ENCODE measurements at places on chromosomes 6 and 20. TPM values are rescaled to one million over a fixed set of nuclear protein-coding genes. Genes with fewer than 3 reads are reported as not detected.

NMBR gene
- polyA plus RNA-seq, result not detected

SLC32A1 gene
- not detected for polyA plus RNA-seq

CAPN11 gene
- polyA plus RNA-seq, result not detected

HIVEP2 gene
- 5.8 TPM for polyA plus RNA-seq

PTCRA gene
- polyA plus RNA-seq, result 0.88 TPM

SLC22A7 gene
- polyA plus RNA-seq, result not detected

ERVFRD-1 gene
- 0.15 TPM for polyA plus RNA-seq

NNAT gene
- polyA plus RNA-seq, result not detected

TBC1D20 gene
- polyA plus RNA-seq, result 17.1 TPM

DNA sequence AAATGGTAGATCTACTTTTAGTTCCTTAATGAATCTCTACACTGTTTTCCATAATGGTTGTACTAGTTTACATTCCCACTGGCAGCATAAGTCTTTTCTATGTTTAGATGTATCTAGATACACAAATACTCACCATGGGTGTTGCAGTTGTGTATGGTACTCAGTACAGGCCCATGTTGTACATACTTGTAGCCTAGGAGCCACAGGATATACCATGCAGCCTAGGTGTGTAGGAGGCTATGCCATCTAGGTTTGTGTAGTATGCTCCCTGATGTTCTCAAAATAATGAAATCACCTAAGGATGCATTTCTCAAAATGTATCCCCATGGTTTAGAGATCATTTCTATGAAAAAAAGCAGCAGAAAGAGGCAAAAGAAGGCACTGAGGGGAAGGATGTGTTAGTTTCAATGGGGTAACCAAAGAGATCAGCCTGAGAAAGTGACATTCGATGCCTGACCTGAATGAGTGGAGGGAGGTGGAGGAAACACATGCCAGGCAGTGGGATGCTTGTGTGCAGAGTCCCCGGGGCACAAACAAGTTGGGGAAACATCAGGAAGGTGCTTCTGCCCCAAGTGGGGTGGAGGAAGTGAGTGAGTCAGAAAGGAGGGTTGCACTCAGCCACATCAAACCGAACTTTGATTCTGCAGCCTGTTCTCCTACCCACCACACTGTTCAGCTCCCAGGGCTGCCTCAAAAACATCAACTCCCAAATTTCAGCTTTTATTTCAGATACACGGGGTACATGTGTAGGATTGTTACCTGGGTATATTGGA is 191.2 kb downstream of the ZNF217 start:
- no peak overlapping the region for H3K27ac ChIP-seq
- no peak overlapping the region for H3K4me3 ChIP-seq
- H3K36me3 ChIP-seq, result peaks cover 5% of the 10 kb centered on the region
- no peak for DNase-seq
- no peaks in the 10 kb centered on the region for H3K4me1 ChIP-seq

DNA sequence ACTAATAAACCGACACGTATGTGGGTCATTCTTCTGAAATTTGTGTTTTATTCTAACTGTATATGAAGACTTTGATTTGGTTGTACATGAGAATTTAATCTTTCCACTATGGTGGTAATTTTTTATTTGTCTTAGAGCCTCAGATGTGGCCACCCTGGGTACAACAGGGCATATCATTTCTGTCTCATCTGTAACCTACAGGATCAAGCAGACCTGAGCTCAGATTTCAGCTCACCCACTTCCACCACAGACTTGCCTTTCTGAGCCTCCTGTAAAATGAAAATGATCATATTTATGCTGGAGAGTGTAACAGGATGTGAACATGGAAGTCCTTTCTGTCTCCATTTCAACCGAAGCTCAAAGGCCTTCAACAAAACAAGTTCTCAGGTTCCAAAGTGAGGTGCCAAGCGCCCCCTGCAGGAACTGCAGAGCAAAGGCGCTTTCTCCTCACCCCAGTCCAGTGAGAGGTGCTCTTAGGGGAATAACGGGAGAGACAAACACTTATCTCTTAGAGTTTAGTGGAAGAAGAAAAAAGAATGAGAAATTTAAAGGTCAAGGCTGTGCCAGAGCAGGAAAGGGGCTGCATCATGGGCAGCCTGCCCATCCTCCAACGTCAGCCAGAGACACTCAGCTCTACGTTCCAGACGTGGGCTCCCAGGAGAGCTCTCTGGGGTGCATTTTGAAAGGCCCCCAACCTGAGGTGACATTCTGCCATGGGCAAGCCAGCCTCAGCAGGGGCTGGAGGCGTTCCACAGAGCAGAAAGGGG is 23.0 kb upstream of the CD24 start:
- peaks cover 4% of the 10 kb centered on the region for H3K4me1 ChIP-seq
- H3K27ac ChIP-seq, result no peak overlapping the region
- peak; percentile 49 for DNase-seq
- no peaks in the 10 kb centered on the region for H3K27me3 ChIP-seq
- no peaks in the 10 kb centered on the region for H3K36me3 ChIP-seq
- H3K4me3 ChIP-seq, result peak overlapping the region; percentile 64

DNA sequence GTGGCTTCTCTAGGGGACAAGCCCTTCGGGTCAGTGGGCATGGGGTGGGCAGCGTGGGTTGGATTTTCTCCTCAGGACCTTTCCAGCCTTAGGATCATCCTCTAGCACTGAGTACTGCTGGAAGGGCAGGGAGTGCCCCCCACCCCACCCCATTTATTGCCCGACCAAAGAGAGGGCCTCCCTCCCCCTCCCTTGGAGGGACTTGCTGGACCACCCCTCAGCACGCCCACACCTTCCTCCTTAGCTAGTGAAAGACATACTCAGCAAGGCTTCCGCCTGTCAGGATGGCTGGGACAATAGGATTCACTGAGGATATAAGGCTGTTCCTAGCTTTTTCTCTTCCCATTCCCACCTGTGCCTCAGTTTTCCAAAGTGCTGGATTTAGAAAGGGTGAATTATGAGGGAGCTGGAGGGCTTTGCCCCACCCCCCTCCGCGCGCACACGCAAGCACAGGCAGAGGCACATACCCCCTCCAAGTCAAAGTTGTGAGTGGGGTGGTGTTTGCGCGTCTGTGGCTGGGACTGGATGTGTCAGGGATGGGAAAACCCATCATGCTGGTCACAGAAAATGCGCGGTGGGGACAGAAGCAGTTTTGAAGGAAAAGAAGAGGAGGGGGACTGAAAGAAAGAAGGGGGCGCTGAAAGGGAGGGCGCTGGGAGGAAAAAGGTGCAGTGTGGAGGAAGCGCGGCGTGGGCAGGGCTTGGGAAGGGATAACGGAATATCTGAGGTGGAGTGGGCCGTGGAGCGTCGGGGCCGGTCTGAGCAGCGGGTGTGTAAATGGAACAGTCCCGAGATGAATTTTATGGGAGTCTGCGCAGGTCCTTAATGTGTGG is 693 bp upstream of the SLC29A1 start:
- H3K27ac ChIP-seq, result peak overlapping the region; percentile 72
- H3K4me1 ChIP-seq, result peaks cover 42% of the 10 kb centered on the region
- H3K4me3 ChIP-seq, result peak overlapping the region; percentile 92
- H3K27me3 ChIP-seq, result peaks cover 13% of the 10 kb centered on the region
- DNase-seq, result no peak

DNA sequence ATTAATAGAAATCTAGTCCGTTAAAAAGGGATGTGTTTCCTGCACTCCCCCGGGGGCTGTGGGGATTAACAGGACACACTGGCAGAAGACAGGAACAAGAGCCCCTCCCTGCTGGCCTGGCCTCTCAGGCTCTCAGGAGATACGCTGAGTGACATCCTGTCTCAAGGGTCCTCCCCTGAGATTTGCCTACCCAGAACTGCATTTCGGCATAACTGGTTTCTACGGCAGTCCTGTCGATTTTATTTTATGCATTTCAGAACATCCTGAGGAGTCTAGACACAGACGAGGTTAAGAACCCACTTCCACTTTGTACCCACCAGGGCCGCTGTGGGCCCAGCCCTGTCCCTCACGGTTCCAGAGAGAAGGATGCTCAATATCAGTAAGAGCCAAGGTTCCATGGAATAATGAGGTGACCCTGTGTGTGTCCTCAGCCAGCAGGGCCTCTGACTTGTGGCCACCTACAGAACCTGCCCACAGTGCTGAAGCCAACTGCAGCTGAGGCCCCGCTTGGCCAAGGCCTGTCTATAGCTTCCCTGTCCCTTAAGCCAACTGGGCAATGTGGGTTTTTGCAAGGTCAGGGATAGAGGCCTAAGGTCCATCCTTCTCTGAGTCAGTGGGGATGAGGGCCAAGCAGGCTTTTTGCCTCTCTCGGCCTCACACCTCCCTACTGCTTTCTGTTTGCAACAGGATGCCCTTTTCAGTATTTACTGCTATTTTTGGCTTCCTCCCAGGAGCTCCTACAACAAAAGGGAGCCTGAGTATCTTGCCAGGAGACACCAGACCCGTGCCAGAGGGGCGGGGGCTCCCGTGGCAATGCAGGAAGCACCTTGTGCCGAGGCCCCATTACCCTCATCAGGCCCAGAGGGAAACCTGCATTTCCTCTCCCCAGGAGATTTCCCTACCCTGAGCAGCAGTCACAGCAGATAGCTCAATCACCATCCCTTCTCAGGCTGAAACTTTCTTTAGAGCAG is 14.7 kb downstream of the UQCC2 start:
- no peaks in the 10 kb centered on the region for H3K36me3 ChIP-seq
- peaks cover 93% of the 10 kb centered on the region for H3K4me1 ChIP-seq
- no peaks in the 10 kb centered on the region for H3K27me3 ChIP-seq
- peak overlapping the region; percentile 91 for H3K27ac ChIP-seq
- peak; percentile 78 for DNase-seq
- H3K4me3 ChIP-seq, result peak overlapping the region; percentile 89

DNA sequence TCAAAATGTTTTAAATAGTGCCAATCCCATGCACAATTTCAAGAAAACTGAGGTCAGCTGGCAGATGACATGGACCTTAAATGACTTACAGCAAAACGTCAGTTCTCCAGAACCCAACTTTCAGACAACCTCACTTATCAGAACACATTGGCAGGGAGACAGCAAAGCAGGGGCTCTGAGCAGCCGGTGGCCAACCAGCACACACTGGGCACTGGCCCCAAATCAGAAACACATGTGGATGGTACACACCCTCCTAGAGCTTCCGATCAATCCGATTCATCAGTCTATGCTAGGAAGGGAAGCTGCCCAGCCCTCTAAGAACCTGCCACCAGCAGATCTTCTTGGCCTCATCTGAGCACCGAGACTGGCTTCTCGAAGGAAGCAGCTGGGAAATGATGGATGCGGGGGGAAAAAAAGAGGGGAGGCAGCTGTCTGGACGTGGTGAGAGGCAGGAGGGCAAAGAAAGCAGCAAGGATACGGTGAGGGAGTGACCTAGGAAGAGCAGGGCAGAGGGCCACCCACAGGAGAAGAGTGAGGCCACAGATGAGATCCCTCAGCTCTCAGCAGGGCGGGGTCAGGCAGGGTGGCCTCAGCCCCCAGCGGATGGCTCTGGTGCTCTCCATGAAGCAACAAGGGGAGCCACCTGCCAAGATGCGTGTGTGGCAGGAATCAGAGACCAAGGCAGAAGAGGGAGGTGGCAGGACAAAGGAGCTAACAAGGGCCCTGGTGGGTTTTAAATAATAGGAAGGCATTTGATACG is 32.9 kb downstream of the TAF4 start:
- H3K4me1 ChIP-seq, result peaks cover 63% of the 10 kb centered on the region
- no peak overlapping the region for H3K4me3 ChIP-seq
- DNase-seq, result no peak
- no peaks in the 10 kb centered on the region for H3K27me3 ChIP-seq
- peak overlapping the region; percentile 95 for H3K27ac ChIP-seq

- H3K4me3 ChIP-seq, result peak overlapping the region; percentile 88
- H3K27ac ChIP-seq, result no peak overlapping the region
- peaks cover 56% of the 10 kb centered on the region for H3K27me3 ChIP-seq
- no peak for DNase-seq
- no peaks in the 10 kb centered on the region for H3K36me3 ChIP-seq
Measured at GRCh38 chr6:128518434-128519131, 1.8 kb downstream of the PTPRK start.

GRCh38 chr6:80767808-80768207 is 661.3 kb downstream of the BCKDHB start:
- no peaks in the 10 kb centered on the region for H3K36me3 ChIP-seq
- H3K27ac ChIP-seq, result no peak overlapping the region
- DNase-seq, result no peak
- no peaks in the 10 kb centered on the region for H3K27me3 ChIP-seq
- H3K4me1 ChIP-seq, result no peaks in the 10 kb centered on the region

GRCh38 chr6:110875548-110876169 is 1.1 kb downstream of the AMD1 start:
- H3K36me3 ChIP-seq, result no peaks in the 10 kb centered on the region
- peak overlapping the region; percentile 92 for H3K4me3 ChIP-seq
- H3K4me1 ChIP-seq, result peaks cover 54% of the 10 kb centered on the region
- peak overlapping the region; percentile 93 for H3K27ac ChIP-seq
- DNase-seq, result peak; percentile 71

DNA sequence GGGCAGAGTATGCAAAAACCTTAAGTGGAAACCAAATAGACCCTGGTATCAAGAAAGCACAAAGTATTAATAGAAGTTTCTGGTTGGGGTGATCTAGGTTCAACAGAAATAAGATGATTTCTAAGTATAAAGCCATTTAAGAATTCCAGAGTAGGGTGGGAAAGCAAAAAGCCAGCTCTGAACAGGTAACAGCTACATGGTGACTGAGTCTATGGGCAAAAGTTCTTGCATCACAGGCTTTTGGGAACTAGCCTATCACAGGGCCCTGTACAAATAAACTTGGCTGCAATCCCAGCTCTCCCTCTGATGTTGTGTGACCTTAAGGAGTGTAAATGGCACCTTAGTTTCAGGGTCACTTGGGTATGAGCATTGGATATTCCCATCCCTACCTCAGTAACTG is 5.5 kb downstream of the TCF19 start:
- H3K36me3 ChIP-seq, result no peaks in the 10 kb centered on the region
- no peaks in the 10 kb centered on the region for H3K27me3 ChIP-seq
- H3K4me3 ChIP-seq, result no peak overlapping the region
- peaks cover 14% of the 10 kb centered on the region for H3K4me1 ChIP-seq
- no peak for DNase-seq

GRCh38 chr6:39428816-39429215 is 106.3 kb upstream of the KCNK16 start:
- H3K4me3 ChIP-seq, result no peak overlapping the region
- H3K4me1 ChIP-seq, result peaks cover 9% of the 10 kb centered on the region
- no peak overlapping the region for H3K27ac ChIP-seq
- no peak for DNase-seq
- H3K27me3 ChIP-seq, result peaks cover 31% of the 10 kb centered on the region

GRCh38 chr6:89763550-89763949 is 56.0 kb downstream of the MDN1 start:
- H3K4me1 ChIP-seq, result no peaks in the 10 kb centered on the region
- peaks cover 28% of the 10 kb centered on the region for H3K36me3 ChIP-seq
- no peak overlapping the region for H3K27ac ChIP-seq
- no peak for DNase-seq
- H3K27me3 ChIP-seq, result no peaks in the 10 kb centered on the region

- no peak overlapping the region for H3K4me3 ChIP-seq
- H3K4me1 ChIP-seq, result no peaks in the 10 kb centered on the region
- H3K27ac ChIP-seq, result no peak overlapping the region
- DNase-seq, result no peak
- H3K36me3 ChIP-seq, result peaks cover 15% of the 10 kb centered on the region
- H3K27me3 ChIP-seq, result no peaks in the 10 kb centered on the region
Measured at GRCh38 chr20:25223179-25223661, 24.7 kb upstream of the PYGB start.

DNA sequence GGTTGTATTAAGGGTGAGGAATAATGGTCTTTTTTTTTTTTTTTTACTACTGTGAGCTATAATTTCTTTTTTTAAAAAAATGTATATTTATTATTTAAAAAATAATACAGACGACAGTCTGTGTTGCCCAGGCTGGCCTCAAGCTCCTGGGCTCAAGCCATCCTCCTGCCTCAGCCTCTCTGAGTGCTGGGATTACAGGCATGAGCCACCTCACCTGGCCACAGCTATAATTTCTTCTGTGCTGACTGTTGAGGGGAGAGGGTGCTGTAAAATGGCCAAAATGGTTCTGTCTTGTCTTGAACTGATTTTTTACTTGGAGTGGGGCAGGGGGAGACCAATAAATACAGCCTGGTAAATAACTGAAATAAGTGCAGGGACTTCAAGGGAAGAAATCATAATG is 3.6 kb downstream of the SRSF3 start:
- DNase-seq, result no peak
- H3K27ac ChIP-seq, result no peak overlapping the region
- H3K4me3 ChIP-seq, result peak overlapping the region; percentile 74

Data from naive B cell (primary cell).